Activated naive CD8-positive, alpha-beta T cell treated with anti-CD3 and anti-CD28 coated beads for 36 hours (primary cell): ENCODE measurements at places on chromosomes 3 and 15.

GRCh38 chr3:72405943-72406566 is 442.2 kb downstream of the SHQ1 start:
- no peak overlapping the region for H3K27ac ChIP-seq
- no peak overlapping the region for H3K4me3 ChIP-seq
- peaks cover 14% of the 10 kb centered on the region for H3K36me3 ChIP-seq
- DNase-seq, result no peak

- no peak overlapping the region for H3K4me3 ChIP-seq
- peaks cover 7% of the 10 kb centered on the region for H3K27me3 ChIP-seq
- no peaks in the 10 kb centered on the region for H3K4me1 ChIP-seq
- peaks cover 1% of the 10 kb centered on the region for H3K36me3 ChIP-seq
- H3K27ac ChIP-seq, result no peak overlapping the region
Measured at GRCh38 chr3:9290566-9290965, 41.1 kb upstream of the SRGAP3 start.

GRCh38 chr3:32401556-32402081 is 10.0 kb downstream of the CMTM7 start:
- H3K27ac ChIP-seq, result peak overlapping the region; percentile 97
- peaks cover 60% of the 10 kb centered on the region for H3K4me1 ChIP-seq
- peak overlapping the region; percentile 89 for H3K4me3 ChIP-seq
- peaks cover 25% of the 10 kb centered on the region for H3K36me3 ChIP-seq

- no peak for DNase-seq
- no peaks in the 10 kb centered on the region for H3K36me3 ChIP-seq
- H3K4me1 ChIP-seq, result no peaks in the 10 kb centered on the region
- H3K4me3 ChIP-seq, result no peak overlapping the region
- H3K27me3 ChIP-seq, result no peaks in the 10 kb centered on the region
Measured at GRCh38 chr15:89792106-89792805, 16.1 kb downstream of the MESP2 start.

DNA sequence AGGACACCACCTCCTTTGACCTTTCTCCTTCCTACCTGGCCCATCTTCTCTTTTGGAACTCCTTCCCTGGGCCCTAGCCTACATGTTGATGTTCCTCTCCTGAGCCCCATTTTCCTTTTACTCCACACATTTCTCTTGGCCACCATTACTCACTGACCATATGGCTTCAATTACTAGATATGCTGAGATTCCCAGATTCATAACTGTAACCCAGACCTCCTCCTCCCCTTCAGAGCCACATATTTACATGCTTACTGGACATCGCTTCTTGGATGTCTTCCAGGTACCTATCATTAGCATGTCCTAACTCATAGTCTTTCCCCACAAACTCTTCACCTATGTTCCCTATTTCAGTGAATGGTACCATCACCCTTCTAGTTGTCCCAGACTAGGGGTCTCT is 24.4 kb upstream of the TRIM59 start:
- no peaks in the 10 kb centered on the region for H3K4me1 ChIP-seq
- DNase-seq, result no peak
- peaks cover 2% of the 10 kb centered on the region for H3K27me3 ChIP-seq
- no peak overlapping the region for H3K4me3 ChIP-seq
- peaks cover 4% of the 10 kb centered on the region for H3K36me3 ChIP-seq
- no peak overlapping the region for H3K27ac ChIP-seq

GRCh38 chr15:38818157-38818790 is 253.7 kb upstream of the RASGRP1 start:
- peaks cover 5% of the 10 kb centered on the region for H3K4me1 ChIP-seq
- no peaks in the 10 kb centered on the region for H3K36me3 ChIP-seq
- no peak overlapping the region for H3K27ac ChIP-seq
